ENCODE measurements at places on chromosomes 12 and 14.
A peak's percentile ranks its signal among the peaks of the same experiment; 100 is the strongest.

DNA sequence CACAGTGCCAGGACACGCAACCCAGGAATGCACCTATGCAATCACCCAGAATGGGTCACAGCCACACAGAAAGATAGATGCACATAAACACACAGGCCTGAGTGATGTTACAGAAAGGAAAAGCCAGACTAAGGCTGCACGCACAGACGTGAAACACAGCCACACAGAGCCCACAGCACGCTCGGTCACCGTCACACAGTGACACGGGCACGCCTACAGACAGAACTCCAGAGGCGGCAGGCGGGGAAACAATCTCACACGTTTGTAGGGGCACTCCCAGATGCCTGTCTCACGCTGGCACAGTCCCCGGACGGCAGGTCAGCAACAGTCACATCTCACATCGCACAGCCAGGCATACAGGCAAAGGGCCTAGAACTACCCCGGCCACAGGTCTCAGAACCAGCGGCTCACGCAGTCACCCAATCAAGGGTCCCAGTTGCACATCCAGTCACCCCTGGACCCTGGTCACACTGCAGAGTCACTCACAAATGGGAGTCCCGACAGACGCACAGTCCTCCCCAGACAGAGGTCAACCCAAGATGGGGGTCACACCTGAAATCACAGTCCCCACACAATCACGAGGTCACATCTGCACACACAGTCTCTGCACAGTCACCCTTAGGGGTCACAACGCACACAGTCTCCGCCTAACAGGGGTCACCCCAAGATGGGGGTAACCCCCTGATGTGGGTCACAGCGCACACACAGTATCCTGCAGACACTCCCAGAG lies 790 bp downstream of the SSH1 start:
- peak; percentile 53 for DNase-seq

DNA sequence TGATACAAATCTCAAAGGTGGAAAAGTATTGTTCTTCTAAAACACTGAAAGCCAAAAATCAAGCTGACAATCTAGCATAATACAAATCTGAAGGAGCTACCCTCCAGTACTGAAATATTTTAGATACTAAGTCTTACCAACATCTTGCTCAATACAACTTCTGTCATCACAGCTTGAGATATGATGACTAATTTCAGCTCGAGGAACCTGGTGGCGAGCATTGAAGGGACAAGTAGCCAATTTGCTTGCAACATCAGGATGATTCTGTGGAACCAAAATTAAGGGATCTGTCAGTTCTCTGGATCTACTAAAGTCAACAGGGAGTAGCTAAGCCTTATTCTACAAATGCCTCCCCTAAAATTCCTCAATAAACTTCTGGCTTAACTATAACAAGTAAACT lies 10.4 kb downstream of the GTSF1 start:
- peak; percentile 51 for DNase-seq

DNA sequence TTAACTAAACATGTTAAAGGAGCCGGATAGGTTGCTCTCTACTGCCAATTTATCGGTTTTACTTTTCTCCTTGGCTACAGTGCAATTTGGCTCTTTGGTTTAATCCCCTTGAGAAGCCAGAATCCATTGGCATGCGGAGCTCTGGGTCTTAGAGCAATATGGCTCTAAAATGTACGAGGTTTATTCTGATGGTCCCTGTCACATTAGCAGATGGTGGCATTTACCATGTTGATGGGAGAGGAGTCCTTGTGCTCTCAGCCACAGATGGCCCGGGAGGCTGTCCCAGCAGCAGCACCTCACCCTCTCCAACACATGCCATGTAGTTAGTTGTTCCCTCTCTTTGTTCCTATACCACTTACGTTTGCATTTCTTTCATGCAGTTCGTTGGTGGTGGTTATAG lies 179.7 kb downstream of the RGS6 start:
- DNase-seq, result no peak

- no peak for DNase-seq
Measured at GRCh38 chr14:92486881-92487280, 26.7 kb upstream of the RIN3 start.

DNA sequence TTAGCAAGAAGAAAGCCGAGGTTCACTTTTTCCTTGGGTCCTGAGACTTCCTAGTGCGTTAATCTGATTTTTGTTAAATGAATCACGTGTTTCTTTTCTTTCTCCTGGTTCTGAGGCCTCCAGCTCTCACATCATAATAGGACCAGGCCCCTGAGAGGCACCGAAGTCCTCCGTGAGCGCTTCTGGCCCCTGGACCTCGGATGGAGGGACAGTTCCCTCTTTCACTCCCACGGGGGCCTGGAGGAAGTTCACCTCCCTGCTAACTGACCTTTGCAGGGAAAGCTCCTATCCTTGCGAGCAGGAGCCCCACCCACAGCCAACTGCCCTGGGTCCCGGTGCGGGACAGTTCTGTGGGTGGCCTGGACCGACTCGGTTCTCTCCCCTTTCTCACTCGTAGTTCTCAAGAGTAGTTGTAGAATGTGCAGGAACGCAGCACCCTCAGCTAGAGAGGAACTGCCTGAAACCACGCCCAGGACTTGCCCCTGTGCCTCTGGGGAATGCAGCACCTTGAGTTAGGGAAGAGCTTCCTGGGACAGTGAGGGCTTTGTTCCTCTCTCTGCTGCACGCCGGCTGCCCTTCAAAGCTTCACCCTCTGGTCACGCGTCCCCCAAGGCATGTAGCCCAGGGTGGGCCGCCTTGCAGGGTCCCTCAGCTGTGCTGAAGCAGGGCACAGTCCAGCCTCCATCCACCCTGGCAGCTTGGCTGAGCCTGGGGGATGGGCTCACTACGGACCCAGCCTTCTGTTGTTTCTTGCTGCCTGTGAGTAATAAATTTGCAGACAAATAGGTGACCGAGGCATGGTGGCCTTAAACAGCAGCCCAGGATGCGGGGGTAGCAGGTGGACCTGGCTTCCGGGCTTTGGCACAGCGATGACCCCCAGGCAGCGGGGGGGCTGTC lies 264.6 kb downstream of the ADGRD1 start:
- no peak for DNase-seq

- DNase-seq, result no peak
Measured at GRCh38 chr14:95431199-95432143, 85.0 kb downstream of the SYNE3 start.

GRCh38 chr12:53333845-53334244 lies 2.3 kb downstream of the SP7 start:
- DNase-seq, result no peak

DNA sequence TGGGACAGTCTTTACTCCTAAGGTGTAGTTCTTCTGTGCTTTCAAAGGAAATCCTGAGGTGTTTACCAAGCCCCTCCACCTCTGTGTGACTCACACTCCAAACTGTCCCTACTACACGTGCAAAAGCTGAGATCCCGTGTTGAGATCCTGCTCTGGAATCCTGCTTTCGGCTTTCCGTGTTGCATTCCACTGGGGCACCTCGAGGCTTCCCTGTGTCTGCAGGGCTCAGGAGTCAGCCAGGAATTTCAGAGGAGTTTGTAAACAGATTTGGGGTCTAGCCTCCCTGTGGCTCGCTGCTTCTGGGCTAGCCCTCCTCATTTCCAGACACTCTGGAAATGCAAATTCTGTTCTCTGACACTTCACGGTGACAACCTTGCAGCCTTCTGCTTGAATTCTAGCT lies 48.4 kb downstream of the CACNA2D4 start:
- DNase-seq, result no peak

GRCh38 chr14:65392296-65392695 lies 20.2 kb upstream of the FUT8 start:
- DNase-seq, result no peak

DNA sequence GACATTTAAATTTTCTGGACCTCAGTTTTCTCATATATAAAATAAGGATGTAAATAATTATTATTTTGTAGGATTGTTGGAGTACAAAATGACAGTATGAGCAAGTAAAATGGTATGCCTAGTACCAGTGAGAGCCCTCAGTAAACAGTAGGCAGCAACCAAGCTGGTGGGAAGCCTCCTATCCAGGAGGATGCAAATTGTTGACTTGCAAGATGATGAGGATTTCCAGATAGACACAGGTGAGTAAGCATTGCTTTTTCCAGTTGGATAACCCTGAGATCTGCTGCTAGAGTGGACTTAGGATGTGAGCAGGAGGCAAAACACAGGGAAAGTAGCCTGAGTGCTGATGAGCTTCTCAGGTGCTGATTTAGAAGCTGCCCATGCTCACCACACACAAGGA lies 28.2 kb upstream of the AMIGO2 start:
- DNase-seq, result no peak

DNA sequence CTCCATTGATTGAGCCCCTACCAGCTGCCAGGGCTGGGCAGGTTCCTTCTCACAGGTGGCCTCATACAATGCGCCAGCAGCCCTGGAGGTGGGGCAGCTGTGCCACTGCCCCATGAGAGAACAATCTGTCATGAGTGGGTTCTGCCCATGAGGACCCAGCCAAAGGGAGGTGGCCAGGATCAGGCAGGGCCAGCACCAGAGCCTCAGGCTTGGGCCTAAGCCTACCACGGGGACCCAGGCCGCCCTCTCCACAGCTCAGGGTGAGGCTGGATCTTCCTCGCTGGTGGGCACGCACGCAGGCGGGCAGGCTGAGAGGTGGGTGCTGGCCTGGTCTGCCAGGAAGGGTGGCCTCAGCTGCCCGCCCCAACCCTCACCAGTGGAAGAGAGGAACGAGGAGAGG lies 110.7 kb downstream of the KIF26A start:
- no peak for DNase-seq

DNA sequence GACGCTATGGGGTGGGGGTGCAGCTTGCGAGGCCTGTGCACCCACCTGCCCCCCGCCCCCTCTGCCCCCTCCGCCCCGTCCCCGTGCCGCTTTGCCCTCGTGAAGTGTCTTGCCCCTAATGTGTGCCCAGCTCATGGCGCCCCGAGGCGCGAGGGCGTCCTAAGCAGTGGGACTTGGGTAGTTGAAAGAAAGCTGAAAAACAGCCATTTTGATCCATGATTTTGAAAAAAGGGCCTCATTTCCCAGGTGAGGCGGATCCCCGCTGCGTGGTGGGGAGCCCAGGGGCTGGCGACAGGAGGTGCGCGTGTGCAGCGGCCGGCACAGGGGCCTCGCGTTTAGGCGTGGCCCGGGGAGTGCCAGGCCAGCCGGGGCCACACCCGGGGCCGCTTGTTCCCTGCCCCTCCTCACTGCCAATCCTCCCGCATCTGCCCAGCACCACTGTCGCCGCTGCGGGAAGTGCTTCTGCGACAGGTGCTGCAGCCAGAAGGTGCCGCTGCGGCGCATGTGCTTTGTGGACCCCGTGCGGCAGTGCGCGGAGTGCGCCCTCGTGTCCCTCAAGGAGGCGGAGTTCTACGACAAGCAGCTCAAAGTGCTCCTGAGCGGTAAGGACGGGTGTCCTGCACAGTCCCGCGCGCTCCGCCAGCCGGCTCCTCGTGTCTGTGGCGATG lies 11.8 kb downstream of the ZFYVE21 start:
- DNase-seq, result no peak

DNA sequence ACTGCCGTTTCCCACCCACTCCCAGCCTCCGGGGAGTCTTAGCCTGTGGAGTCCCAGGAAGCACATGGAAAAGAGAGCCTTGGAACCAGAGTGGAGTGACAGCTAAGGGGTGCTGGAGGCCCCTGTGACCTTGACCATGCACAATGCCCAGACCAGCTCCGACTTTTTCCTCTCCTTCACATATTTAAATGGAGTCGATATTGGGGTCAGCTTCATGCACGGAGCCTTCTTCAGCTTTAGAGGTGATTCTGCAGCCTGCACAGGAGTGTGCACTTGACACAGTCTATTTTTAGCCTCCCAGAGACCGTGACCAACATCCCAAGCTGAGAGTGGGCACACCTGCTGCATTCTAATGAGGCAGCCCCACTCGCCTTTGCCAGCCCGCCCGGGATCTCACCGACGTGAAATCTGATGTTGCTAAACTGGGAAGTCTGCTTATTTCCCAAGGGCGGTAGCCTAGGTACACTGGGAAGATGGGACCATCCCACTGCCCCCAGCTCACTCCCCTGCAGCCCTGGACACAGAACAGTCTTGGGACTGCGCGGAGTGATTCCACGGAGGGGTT lies 47.5 kb downstream of the PRMT8 start:
- no peak for DNase-seq

GRCh38 chr12:52182384-52182783 lies 9.4 kb downstream of the KRT80 start:
- no peak for DNase-seq

DNA sequence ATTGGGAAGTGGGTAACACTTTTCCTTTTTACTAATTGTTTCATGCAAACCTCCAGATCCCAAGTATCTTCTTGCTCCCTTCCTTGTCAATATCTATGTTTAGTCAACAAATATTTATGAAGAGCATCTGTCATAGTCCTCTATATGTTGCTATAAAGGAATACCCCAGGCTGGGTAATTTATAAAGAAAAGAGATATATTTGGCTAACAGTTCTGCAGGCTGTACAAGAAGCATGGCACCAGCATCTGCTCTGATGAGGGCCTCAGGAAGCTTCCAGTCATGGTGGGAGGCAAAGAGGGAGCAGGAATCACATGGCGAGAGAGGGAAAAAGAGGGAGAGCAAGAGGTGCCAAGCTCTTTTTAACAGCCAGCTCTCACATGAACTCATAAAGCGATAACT lies 4.6 kb downstream of the KIF5A start:
- no peak for DNase-seq

- DNase-seq, result peak; percentile 11
Measured at GRCh38 chr14:90675399-90675798, 140.8 kb downstream of the TTC7B start.

GRCh38 chr14:39974036-39974435 lies 541.8 kb upstream of the FBXO33 start:
- DNase-seq, result no peak

GRCh38 chr12:124543052-124543589 lies 24.3 kb downstream of the NCOR2 start:
- no peak for DNase-seq

- DNase-seq, result no peak
Measured at GRCh38 chr12:15146585-15146984, 74.6 kb downstream of the RERG start.

DNA sequence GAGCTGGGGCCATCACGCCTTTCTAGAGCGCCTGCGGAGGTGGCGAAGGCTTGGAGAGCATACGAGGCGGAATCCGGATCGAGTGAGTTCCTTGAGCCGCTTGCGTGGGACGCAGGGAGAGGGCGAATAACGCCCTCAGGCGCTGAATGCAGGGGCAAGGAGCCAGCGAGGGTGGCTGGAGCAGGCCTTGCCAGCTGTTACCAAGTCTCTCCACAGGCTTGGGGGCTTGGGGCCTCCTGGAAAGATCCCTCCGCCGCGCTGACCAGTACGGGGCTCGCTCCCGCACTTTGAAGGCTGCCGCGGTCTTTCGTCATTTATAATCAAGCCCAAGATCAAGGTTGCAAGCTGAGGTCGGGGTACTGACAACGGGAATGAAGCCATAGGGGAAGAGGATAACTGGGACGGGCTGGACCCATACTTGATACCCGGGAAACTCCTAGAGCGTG lies 1.2 kb downstream of the FLRT2 start:
- DNase-seq, result peak; percentile 79
